ENCODE measurements at places on chromosomes 1 and 21.

DNA sequence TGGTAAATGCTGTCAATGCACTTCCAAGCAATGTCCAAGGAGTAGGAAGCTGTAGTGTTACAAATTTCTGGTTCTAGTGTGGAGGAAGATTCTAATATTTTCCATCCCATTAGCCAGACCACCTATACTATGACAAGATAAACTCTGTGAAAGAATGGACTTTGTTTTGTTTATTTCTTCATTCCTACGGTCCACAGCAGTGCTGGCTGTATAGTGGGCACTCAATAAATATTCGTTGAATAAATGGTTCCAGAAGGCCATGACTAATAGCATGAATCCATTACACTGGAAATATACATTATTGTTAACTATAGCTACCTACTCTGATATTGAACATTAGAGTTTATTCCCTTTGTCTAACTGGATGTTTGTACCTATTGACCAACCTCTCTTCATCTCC, 8.3 kb upstream of the MYSM1 start:
- no peak for DNase-seq

DNA sequence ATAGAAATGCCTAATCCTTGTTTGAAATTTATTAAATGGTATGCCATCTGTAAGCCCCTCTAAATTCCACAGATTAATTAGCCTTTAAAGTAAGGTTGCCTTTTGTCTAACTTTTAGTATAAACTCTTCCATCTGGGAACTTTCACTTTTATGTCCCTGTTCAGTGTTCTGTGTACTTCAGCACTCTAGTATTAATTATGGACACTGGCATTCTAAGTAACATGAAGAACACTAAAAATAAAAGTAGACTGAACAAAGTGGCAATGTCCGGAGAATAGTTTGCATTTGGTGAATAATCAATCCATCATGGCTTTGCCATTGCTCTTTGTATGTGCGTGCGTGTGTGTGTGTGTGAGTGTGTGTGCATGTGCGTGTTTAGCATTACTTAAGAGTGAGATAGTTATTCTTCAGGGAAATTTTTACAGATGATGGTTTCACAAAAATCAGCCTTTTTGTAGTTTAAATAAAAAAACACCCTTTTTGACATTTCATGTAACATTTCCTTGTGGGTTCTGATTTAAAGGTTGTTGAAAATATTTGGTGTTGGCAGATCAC, 51.1 kb downstream of the ATF6 start:
- DNase-seq = no peak

DNA sequence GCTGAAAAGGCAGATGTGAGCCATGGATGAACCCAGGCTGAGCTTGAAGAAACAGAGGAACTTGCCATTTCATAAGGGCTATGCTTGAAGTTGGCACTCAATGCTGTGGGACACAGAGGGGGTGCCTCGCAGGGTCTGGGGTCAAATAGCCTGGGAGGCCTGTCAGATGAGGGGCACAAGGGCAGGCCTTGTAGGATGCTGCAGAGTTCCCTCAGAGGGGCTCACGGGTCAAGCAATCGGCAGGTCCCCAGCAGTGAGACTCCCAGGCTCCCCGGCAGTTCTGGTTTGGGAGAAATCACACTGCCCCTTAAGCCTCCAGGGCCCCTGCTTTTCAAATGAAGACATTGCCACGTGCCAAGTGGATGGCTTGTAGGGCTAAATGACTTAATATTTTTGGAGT, 116.7 kb upstream of the GRIK3 start:
- no peak for DNase-seq

DNA sequence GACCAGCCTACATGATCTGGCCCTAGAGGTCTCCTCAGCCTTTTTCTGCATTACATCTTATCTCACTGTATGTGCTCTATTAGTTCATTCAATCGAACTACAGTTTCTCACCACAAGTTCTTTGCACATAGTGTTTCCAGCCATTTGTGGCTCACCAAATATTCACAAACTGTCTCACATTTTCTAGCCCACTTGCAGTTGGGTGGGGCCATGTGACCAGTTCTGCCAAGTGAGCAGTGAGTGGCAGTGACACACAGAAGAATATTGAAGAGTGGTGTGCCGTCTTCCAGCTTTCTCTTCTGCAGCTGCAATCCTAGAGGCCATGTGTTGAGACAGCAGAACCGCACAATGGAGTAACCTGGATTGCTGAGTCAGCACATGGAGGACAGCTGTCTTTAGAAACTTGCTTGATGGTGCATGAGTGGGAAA, 103.2 kb upstream of the ZNF644 start:
- DNase-seq = no peak

DNA sequence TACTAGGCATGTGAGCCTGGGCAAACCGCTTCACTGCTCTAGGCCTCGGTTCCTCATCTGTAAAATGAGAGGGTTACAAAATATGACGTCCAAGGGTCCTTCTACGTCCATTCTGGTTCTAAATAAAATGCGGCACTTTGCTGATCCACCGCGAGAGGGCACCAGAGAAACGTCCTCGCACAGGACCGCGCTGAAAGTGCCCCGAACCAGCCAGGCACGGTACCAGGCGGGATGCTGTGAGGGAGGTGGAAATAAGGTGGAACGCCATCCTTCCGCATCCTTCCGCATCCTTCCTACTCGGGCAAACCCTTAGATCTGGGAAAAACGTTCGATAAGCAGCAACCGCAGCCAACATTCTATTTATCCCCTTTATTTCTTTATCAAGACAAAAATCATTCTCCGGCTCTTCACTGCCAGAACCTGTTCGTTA, 60.3 kb upstream of the KRTAP19-8 start:
- DNase-seq = peak; percentile 24

DNA sequence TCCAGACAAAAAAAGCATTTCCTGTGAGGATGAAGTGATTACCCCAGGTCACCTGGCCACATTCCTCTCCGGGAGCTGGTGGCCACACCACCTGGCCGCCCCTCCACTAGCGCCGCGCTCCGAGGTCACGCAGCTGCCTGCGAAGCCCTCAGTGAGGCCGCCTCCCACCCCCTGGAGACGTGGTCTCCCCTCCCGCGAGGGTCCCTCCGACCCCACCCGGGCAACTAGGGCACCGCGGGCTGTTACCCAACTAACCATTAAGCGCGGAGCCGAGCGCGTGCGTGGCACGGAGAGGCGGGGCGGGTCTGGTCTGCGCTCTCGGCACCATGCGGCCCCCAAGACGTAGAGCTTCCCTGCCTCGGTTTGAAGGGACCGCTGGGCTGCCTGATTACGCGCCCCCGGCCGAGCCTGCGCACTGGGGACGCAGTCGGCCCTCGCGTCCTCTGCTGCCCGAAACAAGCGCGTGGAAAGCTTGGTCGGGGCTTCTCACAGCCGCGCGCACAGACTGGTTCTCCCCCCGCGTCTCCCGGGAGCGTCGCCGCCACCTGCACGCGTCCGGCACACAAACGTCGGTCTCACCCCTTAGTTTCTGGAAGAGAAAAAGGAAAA, 106.5 kb downstream of the SLC16A1 start:
- DNase-seq = no peak

GRCh38 chr1:86567878-86568277, 21.0 kb downstream of the CLCA4 start:
- DNase-seq = no peak

GRCh38 chr1:39833121-39833520, 44.5 kb upstream of the BMP8B start:
- no peak for DNase-seq

- DNase-seq = no peak
Measured at GRCh38 chr1:99239690-99240089, 24.6 kb upstream of the PLPPR4 start.

DNA sequence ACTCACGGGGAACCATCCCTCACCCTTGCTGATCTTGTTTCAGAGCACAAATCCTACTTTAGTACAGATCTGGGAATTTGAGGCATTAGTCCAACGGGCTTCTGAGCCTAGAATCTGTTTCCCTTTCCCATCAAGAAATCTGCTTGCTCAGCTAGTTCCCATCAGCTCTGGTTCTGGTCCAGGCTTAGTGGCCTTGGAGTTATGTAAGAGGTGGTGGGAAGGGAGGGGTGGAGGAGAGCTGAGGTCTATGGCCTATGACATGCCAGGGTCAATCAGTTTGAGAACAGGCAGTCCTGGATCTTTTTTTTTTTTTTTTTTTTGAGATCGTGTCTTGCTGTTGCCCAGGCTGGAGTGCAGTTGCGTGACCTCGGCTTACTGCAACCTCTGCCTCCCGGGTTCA, 4.1 kb downstream of the GSTM1 start:
- DNase-seq = no peak

DNA sequence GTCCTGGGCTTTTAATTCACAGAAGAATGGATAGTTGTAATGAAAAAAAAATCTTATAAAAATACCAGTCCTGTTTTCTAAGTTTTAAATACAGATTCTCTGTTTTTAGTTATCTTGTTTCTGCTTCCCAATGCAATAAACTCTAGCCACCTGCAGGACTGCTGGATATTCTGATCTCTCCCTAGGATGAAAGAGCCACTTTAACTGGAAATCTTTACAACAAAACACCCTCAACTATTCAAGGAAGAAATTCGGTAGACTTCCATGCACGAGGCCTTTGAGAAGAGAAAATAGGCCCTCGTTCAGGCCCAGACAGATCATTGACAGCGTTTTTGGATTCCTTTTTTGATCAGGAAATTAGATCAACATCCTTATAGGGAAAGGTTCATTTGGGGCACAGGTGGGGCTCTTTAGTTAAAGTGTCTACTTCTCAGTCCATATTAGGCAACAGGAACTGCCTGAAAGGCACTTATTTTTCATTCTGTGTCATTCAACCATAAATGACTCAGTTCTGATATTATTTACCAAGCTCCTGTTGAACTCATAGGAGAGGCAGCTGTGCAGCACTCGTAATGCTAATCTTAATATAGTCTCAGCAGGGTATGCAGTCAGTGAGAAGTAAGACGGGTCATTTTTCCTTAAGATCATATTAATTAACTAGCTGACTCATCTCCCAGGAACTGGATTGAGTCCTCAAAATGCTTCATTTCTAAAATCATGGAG, 71.1 kb upstream of the ERRFI1 start:
- DNase-seq = no peak

GRCh38 chr1:59350521-59350920, 53.6 kb downstream of the FGGY start:
- DNase-seq = no peak

DNA sequence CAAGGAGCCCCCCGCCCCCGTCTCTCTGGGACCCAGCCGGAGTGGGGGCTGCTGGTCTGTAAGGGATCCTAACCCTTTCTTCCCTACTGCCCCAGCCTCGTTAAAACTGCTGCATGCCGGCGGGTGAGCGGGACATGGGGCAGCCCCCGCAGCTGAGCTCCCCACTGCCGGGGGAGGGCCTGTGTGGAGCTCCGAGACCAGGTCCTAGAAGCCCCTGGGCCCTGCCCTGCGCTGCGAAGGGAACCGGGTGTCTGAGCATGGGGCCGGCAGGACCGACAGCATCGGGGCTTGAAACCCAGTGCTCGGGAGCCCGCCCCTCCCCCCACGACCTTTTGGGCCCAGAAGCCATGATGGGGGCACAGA, 9.2 kb upstream of the COL6A1 start:
- no peak for DNase-seq

GRCh38 chr1:226512076-226512728, 36.4 kb upstream of the STUM start:
- no peak for DNase-seq

DNA sequence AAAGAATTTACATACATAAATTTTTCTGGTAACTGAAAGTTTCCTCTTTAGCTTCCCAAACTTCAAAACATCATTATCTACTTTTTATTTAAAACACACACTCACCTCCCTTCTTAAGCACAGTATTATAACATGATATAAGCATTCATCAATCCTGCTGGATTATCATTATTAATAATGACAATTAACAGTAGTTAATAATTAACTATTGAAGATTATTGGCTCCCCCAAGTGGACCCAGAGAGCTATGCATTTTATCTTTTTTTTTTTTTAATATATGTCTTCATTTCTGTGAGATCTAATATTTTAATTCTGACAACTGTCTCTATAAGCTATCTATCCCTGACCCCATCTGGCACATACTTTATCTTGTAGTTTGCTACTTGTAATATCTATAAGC, 252.1 kb upstream of the CACYBP start:
- DNase-seq = no peak

DNA sequence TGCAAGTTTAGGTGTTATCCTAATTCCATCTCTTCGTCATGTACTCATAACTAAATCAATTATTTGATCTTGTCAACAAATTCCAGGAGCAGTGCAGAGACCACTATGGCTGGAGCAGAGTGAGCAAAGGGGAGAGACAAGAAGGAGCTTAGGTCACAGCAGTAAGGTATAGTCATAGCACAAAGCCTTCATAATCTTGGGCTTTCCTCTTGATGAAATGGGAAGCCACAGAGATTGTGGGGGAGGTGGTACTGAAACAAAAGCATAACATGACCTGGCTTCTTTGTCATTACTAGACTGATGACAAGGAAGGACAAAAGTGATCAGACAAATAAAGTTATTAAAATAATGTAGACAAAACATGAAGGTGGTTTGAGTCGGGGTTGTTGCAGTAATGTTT, 60.1 kb upstream of the PTGS2 start:
- no peak for DNase-seq
